ENCODE measurements at places on chromosomes 2 and 18.

GRCh38 chr2:50449306-50449705, 582.6 kb downstream of the NRXN1 start:
- DNase-seq = no peak

DNA sequence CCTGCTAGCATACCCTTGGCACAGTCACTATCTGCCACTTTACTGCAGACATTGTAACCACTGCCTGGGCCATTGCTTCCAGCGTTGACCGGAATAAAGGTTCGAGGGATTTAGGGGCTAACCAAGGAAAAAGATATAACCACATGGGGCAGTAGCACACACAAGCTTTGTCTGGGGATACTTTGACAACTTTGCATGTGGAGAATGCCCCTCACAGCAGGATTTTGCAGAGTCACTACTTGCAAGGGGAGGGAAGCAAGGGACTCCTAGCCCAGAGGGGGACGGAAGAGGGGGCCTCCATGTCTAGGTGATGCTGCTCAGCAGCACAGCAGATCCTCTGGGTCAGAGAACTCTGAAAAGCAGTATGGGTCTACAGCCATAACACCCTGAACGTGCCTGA, 138.7 kb downstream of the SPP2 start:
- no peak for DNase-seq

DNA sequence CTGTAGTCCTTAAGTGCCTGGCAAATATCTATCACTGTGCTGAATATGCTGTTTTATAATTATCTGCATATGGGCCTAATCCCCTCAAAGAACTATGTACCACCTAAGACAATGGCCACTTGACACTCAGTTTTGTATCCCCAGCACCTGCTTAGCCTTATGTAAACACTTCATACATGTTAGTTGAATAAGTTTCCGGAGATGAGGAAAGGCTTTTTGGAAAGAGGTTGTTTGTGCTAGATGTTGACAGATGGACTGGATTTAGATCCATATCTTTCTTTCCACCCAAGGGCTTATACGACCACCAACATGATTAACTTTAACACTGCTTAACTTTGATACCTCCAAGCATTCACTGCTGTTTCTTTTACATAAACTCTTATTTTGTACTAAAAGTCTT, 63.3 kb downstream of the FAM228A start:
- no peak for DNase-seq

DNA sequence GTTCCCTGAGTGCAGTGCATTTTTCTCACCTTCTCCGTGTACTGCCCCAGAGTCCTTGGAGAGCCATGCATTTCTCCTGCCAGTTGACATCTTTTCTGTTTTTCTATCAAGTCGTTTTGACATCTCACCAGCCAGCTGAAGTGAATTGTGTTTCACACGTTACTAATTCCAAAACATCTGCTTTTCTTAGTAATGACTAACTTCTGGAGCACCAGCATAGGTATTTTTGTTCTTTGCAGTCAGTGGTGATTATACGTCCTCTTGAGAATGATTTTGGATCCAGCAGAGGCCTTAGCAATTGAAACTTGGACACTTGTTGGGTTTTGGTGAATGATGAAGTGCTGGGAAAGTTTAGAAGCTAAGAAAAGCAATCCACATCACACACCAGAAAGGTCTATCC, 112.5 kb downstream of the PIK3C3 start:
- DNase-seq = no peak

- no peak for DNase-seq
Measured at GRCh38 chr2:100240386-100240785, 81.9 kb downstream of the LONRF2 start.

- no peak for DNase-seq
Measured at GRCh38 chr2:20612925-20613916, 37.7 kb downstream of the HS1BP3 start.

DNA sequence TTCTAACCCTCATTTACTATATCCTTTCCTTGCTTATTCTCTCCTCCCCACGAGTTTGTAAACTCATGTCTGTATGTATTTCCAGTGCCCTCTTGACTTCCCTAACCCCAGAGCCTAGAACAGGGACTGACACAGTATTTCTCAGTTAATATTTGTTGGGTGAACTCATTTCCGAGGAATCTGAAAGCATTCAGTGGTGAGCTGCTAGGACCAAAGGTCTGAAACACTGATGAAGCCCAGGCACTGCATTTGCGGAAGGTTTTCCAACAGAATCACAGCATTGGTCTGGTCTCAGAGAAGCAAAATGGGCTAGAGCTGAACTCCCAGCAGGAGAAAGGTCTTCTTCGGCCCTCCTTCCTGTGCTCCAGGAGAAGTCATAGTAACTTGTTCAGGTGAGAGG, 56.8 kb downstream of the SOX11 start:
- no peak for DNase-seq

DNA sequence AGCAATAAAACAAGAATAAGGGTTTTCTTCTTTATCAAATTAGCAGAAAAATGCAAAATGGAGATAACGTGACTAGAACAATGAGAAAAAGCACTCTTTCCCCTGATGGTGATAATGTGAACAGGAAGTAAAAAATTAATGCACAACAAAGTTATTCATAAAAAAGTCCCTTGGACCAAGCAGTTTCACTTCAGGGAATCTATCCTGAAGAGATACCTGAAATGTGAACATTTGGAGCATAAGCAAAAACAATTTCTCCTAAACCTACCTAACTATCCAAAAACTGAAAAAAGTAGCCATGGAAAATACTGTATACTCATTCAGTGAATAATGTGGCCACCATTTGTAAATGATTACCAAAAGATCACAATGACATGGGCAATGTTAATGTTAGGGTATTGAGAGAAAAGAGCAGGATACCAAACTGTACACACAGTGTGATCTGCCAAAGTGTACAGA, 48.7 kb downstream of the TRIP12 start:
- no peak for DNase-seq

DNA sequence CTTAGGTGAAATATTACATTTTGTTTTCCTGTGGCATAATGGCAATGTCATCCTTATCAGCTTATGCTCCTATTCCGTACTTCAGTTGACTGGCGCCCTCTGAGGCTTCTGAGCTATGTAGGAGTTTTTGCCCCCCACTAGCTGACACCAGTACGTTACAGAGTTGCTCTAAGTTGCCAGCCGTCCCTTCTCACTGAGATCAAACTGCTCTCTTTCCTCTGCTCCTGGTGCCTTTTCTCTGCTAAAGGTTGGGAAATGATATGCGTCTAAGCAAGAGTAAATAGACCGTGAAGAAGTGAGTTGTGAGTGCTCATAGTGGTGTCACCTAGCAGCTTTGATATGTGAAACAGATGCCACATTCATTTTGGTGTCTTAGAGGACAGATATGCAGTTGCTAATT, 99.2 kb downstream of the RAPGEF4 start:
- no peak for DNase-seq

DNA sequence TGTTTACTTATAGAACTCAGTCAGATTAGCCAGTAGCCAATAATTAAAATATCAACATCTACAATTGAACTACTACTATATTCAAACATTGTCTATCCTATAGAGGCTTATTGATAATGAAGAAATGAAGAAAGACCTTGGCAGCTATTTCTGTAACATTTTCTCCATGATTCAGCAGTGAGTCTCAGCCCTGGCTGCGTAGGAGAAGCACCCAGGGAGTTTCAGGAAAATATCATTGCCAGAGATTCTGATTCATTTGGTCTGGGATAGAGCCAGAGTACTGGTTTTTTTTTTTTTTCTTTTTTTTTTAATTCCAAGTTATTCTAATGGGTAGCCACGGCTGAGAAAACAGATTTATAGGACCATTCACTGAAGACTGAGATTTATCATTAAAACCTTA, 404.8 kb downstream of the TXNL1 start:
- DNase-seq = no peak

- no peak for DNase-seq
Measured at GRCh38 chr2:220277445-220277975, 650.1 kb downstream of the SLC4A3 start.

GRCh38 chr2:108938077-108938710, 50.8 kb downstream of the EDAR start:
- no peak for DNase-seq

GRCh38 chr2:19529677-19530076, 171.3 kb upstream of the OSR1 start:
- DNase-seq = no peak

DNA sequence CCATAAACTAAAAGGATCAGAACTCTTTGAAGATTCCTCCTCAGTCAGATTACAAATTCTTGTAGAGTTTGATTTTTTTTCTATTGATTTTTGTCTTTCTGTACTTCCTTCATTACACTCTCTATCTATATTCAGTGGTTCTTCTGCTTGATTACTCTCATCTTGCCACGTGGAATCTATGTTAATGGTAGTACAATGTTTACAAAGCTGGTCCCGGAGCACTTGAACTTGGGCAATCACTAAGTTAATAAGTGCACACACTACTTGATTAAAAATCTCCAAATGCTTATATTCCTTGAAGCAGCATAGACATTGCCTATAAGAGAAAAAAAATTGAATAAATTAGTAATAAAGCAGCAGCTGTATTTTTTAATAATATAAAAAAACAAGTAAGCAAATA, 65.1 kb downstream of the USP34 start:
- no peak for DNase-seq
